ENCODE measurements at places on chromosomes 13 and 19. TPM values are rescaled to one million over a fixed set of nuclear protein-coding genes. Genes with fewer than 3 reads are reported as not detected.

IFT88 gene
- 9.3 TPM for polyA plus RNA-seq

DNA sequence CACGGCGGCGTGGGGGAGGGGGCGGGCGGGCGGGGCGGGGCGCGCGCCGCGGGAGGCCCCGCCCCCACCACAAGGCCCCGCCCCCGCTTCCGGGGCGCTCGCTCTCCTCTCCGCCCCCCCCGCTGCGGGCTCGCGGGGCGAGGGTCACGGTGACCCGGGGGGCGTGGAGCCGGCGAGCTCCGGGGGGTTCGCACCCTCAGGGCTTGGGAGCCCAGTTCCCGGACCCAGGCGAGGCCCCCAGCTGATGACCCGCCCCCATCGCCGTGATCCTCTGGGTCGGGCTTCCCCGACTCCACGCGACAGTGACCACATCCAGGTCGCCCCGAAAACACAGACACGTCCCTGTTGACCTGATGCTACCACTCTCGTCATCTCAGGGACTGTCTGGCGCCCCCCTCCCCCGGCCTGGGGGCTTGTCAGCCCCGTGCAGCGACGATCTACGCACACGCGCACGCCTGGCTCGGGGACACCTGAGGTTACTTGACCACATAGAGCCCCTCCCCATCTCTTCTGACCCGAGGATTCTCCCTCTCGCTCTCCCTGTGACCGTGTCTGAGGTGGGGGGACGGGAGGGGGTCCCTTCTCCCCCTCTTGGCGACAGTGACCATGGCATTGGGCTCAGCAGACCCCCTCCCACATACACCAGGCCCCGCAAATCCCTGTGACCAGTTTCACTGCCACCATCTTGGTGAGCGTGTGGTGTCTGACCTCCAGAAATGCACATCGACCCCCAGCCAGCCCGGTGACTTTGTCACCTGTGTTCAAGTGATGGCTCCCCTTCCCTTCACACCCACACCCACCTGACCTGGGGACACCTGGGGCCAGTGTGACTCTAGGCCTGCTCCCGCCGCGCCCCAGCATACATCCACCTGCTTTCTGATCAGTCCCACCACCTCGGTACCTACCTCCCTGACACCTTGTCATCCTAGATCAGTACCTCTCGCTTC, 670 bp downstream of the MAP2K7 start:
- peak overlapping the region; percentile 59 for H3K27ac ChIP-seq
- H3K27me3 ChIP-seq, result no peaks in the 10 kb centered on the region
- peaks cover 20% of the 10 kb centered on the region for H3K4me1 ChIP-seq
- no peaks in the 10 kb centered on the region for H3K36me3 ChIP-seq
- peak overlapping the region; percentile 73 for H3K4me3 ChIP-seq

GRCh38 chr13:23953860-23954512, 56.7 kb upstream of the C1QTNF9B start:
- no peaks in the 10 kb centered on the region for H3K27me3 ChIP-seq
- H3K36me3 ChIP-seq, result no peaks in the 10 kb centered on the region
- no peaks in the 10 kb centered on the region for H3K4me1 ChIP-seq
- DNase-seq, result no peak
- no peak overlapping the region for H3K27ac ChIP-seq
- no peak overlapping the region for H3K4me3 ChIP-seq

GRCh38 chr19:2058570-2059421, 7.8 kb upstream of the MKNK2 start:
- H3K36me3 ChIP-seq, result no peaks in the 10 kb centered on the region
- H3K4me3 ChIP-seq, result no peak overlapping the region
- peaks cover 54% of the 10 kb centered on the region for H3K4me1 ChIP-seq
- peak overlapping the region; percentile 33 for H3K27ac ChIP-seq

DNA sequence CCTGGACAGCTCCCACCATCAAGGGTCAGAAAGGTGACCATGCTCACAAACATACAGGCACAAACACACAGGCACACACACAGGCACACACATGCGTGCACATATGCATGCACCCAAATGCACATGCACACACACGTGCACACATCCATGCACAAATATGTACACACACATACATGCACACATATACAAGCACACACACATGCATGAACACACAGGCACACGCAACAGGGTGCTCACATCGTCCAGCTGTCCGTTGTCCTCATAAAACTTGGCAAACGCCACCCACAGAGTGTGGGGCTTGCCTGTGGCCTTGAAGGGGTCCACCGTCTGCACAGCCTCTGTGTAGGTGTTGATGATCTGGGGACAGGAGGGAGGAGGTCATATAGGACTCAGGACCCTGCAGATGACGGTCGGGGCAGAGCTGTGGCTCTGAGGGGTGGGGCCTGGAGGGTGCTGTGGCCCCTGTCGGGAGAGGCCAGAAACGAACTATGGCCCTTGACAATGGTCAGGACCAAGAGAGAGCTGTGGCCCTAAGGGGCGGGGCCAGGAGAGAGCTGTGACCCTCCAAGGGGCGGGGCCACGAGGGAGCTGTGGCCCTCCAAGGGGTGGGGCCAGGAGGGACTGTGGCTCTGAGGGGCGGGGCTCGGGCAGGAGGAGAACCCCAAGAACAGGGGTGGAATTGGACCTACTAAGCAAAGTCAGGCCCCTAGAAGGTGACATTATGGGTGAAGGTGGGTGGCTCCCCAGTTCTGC, 6.2 kb downstream of the XAB2 start:
- no peak for DNase-seq
- peaks cover 5% of the 10 kb centered on the region for H3K36me3 ChIP-seq
- H3K4me1 ChIP-seq, result peaks cover under 1% of the 10 kb centered on the region

DNA sequence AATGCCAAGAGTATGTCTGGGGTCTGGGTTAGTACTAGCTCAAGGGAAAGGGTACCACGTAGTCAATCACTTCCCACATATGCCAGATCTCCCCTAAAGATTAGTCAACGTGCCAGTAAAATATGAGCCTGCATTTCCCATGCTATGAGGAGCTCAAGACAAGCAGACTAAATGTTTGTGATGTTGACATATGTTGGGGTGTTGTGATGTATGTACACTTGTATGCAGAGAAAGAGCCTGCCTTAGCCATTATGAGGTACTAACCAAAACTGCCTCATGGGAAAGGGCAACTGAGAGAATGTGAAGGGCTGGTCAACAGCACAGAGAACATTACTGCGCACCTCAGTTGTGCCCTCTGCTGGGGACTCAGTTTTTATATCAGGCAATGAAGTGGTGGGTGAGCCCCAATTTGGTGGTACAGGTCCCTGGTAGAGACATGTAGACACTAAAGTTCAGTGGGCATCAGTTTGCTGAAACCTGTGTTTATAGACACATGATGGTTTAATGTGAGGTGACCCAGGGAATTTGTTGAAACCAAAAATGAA, 287.0 kb downstream of the DCT start:
- H3K4me1 ChIP-seq, result no peaks in the 10 kb centered on the region
- H3K27ac ChIP-seq, result no peak overlapping the region
- no peak for DNase-seq
- H3K27me3 ChIP-seq, result no peaks in the 10 kb centered on the region
- no peak overlapping the region for H3K4me3 ChIP-seq

GRCh38 chr19:35495107-35496064, 5.1 kb upstream of the KRTDAP start:
- H3K27me3 ChIP-seq, result no peaks in the 10 kb centered on the region
- H3K36me3 ChIP-seq, result no peaks in the 10 kb centered on the region
- H3K4me3 ChIP-seq, result peak overlapping the region; percentile 24
- DNase-seq, result peak; percentile 82
- peaks cover 11% of the 10 kb centered on the region for H3K4me1 ChIP-seq

GRCh38 chr19:15837221-15837731, 21.8 kb upstream of the OR10H1 start:
- peaks cover 8% of the 10 kb centered on the region for H3K4me1 ChIP-seq
- peak overlapping the region; percentile 98 for H3K4me3 ChIP-seq
- no peaks in the 10 kb centered on the region for H3K36me3 ChIP-seq
- H3K27me3 ChIP-seq, result no peaks in the 10 kb centered on the region

EPSTI1 gene
- 13.4 TPM for polyA plus RNA-seq

- no peak overlapping the region for H3K4me3 ChIP-seq
- no peak for DNase-seq
- no peaks in the 10 kb centered on the region for H3K36me3 ChIP-seq
- no peaks in the 10 kb centered on the region for H3K27me3 ChIP-seq
- H3K4me1 ChIP-seq, result peaks cover 37% of the 10 kb centered on the region
- no peak overlapping the region for H3K27ac ChIP-seq
These were observed 53.4 kb downstream of the TRPM4 start for GRCh38 chr19:49210901-49211451.

GRCh38 chr19:12411893-12412292, 10.8 kb upstream of the ZNF799 start:
- H3K4me3 ChIP-seq, result no peak overlapping the region
- no peaks in the 10 kb centered on the region for H3K27me3 ChIP-seq
- no peak overlapping the region for H3K27ac ChIP-seq
- H3K4me1 ChIP-seq, result no peaks in the 10 kb centered on the region
- DNase-seq, result no peak
- H3K36me3 ChIP-seq, result no peaks in the 10 kb centered on the region

GRCh38 chr13:32284927-32285632, 30.1 kb downstream of the ZAR1L start:
- no peak for DNase-seq
- no peaks in the 10 kb centered on the region for H3K36me3 ChIP-seq
- H3K4me1 ChIP-seq, result no peaks in the 10 kb centered on the region
- no peak overlapping the region for H3K4me3 ChIP-seq

DNA sequence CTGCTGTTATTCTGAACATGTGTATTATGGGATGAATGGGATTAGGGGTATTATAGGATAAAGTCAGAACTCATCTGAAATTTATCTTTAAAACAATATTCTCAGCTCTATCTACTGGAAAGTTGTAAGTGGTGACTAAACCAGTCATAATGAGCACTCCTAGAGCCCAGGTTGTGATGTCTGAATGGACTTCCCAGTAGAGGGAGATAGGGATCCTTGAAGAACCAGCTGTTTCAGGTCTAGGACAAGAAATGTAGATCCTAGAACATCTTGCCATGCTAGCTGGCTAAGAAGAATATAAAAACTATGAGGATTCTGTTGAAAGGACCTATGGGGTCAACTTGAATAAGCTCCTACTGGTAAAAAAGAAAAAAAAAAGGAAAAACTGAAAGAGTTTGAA, 310.8 kb downstream of the SLC7A1 start:
- H3K4me1 ChIP-seq, result no peaks in the 10 kb centered on the region
- no peak overlapping the region for H3K4me3 ChIP-seq
- H3K27ac ChIP-seq, result no peak overlapping the region
- no peak for DNase-seq
- no peaks in the 10 kb centered on the region for H3K27me3 ChIP-seq

GRCh38 chr19:44635581-44636438, 7.9 kb upstream of the PVR start:
- DNase-seq, result no peak
- no peaks in the 10 kb centered on the region for H3K36me3 ChIP-seq
- no peak overlapping the region for H3K4me3 ChIP-seq
- no peaks in the 10 kb centered on the region for H3K4me1 ChIP-seq
- H3K27ac ChIP-seq, result no peak overlapping the region

SOX1 gene
- polyA plus RNA-seq, result not detected

- H3K27ac ChIP-seq, result no peak overlapping the region
- H3K4me3 ChIP-seq, result no peak overlapping the region
- H3K36me3 ChIP-seq, result no peaks in the 10 kb centered on the region
- DNase-seq, result no peak
These were observed 336.3 kb downstream of the UQCRFS1 start for GRCh38 chr19:28876609-28877123.

DNA sequence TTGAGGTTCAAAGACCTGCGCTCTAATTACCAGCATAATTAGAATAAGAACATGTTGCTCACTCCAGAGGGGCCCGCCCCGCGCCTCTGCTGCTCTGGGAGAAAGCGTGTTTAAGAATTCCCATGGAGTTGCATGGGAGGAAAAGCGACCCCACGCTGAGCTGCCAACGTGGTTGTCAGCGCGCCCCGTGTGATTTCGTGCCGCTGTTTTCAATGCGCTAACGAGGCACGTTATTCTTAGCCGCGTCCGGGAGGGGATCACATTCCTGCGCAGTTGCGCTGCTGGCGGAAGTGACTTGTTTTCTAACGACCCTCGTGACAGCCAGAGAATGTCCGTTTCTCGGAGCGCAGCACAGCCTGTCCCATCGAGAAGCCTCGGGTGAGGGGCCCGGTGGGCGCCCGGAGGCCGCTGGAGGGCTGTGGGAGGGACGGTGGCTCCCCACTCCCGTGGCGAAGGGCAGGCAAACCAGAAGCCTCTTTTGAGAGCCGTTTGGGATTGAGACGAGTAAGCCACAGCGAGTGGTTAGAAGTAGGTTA, 173.8 kb upstream of the SOX1 start:
- no peak overlapping the region for H3K27ac ChIP-seq
- DNase-seq, result no peak
- H3K4me3 ChIP-seq, result no peak overlapping the region
- H3K36me3 ChIP-seq, result no peaks in the 10 kb centered on the region

ZSCAN1 gene
- polyA plus RNA-seq, result 0.13 TPM

PRSS57 gene
- polyA plus RNA-seq, result not detected

- no peak overlapping the region for H3K4me3 ChIP-seq
- H3K36me3 ChIP-seq, result no peaks in the 10 kb centered on the region
- no peak overlapping the region for H3K27ac ChIP-seq
These were observed 412.4 kb downstream of the PCDH17 start for GRCh38 chr13:58043971-58044370.

DNA sequence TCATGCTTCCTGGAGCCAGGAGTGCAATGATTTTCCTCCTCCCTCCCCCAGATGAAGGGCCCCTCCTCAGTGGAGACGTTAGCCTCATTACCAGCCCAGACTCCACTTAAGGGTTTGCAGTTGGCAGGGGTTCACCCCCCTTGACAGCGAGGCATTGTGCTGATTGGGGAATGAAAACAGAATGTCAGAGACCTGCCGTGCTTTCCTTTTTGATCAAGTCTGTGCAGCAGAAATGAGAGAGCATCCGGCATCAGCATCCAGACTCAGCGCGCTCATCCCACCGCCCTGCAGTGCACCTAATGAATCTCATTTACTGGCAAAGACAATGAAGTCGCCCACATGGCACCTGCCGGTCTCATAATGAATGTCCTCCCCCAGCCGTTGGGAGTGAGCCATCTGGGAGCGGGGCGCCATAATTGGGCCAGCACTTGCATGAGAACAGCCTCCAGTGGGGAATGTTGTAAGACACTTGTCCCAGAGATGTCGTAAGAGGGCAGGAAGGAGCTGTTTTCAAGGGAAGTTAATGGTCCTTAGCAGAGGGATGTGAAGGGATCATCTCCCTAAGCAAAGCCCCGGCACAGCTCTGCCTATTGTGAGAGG, 98.3 kb upstream of the UQCRFS1 start:
- H3K4me1 ChIP-seq, result no peaks in the 10 kb centered on the region
- no peak for DNase-seq
- no peaks in the 10 kb centered on the region for H3K27me3 ChIP-seq
- no peaks in the 10 kb centered on the region for H3K36me3 ChIP-seq
- no peak overlapping the region for H3K27ac ChIP-seq
- H3K4me3 ChIP-seq, result no peak overlapping the region

CGB8 gene
- not detected for polyA plus RNA-seq

OPA3 gene
- 7.3 TPM for polyA plus RNA-seq

CALR gene
- 385 TPM for polyA plus RNA-seq

IGFL2 gene
- not detected for polyA plus RNA-seq

DNA sequence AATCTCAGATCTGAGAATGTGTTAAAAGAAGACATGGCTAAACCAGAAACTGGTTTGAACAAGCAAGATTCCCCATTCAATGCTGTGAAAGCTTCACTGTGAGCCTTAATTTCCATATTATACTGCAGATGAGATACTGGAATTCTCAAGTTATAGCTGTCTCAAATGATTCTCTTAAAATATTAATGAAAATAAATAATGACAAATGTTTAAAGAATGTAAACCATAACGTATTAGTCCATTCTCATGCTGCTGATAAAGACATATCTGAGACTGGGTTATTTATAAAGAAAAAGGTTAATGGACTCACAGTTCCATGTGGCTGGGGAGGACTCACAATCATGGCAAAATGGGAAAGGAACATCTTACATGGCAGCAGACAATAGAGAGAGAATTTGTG, 667.8 kb downstream of the SLITRK1 start:
- H3K27ac ChIP-seq, result no peak overlapping the region
- H3K27me3 ChIP-seq, result no peaks in the 10 kb centered on the region
- H3K4me1 ChIP-seq, result no peaks in the 10 kb centered on the region
- H3K36me3 ChIP-seq, result no peaks in the 10 kb centered on the region
- H3K4me3 ChIP-seq, result no peak overlapping the region
